Fibroblast of skin of left biceps (primary cell): ENCODE measurements at places on chromosomes 11 and 22.

- DNase-seq, result peak; percentile 7
Observed at GRCh38 chr11:60831143-60831500, 10.8 kb upstream of the CCDC86 start.

DNA sequence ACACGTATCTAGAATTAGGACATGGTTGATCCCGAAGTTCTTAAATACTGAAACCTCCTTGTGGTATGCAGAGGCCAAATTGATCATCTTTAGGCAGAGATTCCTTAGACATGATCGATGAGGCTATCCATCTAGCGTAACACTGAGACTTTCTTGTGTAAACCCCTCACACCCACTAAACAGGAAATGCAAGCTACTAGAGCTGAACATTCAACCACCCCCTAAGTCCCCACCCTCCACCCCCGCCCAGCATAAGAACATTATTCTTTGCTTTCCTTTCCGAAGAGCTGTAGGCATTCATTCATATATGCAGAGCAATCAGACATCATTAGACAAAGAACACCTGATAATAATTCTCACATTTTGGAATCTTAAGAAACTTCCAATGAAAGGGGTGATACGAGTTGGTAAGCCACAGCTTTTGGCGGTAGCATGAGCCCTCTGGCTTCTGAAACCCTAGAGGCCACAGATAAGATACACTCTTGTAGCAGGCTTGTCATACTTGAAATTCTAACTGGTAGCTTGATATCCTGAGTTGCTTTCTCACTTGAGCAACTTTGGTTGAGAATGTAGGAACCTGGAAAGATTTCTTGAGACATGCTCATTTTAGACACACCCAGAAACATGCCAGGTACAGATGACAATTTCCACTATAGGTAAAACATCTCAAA is 42.2 kb downstream of the FLI1 start:
- no peak for DNase-seq

DNA sequence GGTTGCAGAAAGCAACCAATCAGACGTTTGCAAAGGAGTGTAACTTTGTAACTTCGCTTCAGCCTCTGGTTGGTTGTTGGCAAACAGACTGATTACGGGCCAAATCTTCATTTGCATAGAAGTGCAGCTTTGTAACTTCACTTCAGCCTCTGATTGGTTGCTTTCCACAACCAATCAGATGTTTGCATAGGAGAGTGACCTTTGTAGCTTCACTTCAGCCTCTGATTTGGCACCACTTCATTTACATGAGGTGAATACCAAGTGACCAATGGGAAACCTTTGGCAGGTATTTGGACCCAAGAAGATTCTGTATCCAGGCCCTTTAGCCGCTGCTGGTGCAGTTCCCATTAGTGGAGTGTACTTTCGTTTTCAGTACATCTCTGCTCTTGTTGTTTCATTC is 16.0 kb downstream of the USP47 start:
- DNase-seq, result no peak

DNA sequence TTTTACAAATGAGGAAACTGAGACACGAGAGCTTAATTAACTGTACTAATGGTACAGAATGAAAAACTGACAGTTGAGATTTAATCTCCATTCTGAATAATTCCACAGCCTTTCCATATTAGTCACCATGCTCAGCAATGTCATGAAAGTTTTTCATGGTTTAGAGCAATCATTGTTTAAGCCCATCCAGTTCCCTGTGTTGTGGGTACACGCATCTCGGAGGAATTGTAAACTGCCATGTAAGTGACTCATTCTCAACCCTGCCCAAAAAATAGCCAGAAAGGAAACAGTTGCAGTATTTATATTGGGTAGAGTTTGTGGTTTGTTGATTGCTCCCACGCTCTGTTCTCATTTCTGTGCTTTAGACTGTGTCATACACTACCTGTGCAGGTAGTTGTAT is 1790.8 kb downstream of the LRRC4C start:
- no peak for DNase-seq

DNA sequence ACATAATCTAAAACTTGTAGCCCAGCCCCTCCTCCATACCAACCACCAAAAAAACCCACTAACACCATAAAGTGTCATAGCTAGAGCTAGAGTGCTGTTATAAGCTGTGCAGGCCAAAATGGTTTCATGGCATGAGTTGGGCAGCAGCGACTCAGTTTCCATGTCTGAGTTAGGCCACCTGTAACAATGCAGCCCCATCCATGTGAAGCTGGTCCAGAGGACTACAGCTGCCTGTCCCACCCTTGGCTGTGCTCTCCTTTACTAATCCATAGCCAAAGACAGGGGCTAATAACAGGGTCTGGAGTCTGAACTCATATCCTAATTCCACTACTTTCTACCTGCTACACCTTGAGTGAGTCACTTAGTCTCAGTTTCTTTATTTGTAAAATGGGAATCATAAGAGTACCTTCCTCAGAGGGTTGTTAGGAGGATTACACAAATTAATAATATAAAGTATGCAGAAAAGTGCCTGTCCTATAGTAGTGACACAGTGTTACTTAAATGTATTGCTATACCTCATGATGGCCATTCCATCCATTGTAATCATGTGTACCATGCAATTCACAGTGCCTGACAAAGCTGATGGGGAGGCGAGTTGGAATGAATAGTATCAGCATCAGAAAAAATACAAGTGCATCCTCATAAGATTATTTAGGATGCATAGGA is 20.6 kb downstream of the KCNQ1OT1 start:
- no peak for DNase-seq
